NCI-H460 (cell line): ENCODE measurements at places on chromosomes 5 and 9. TPM values are rescaled to one million over a fixed set of nuclear protein-coding genes. Genes with fewer than 3 reads are reported as not detected.

ATP6V1G1 gene
- 157 and 164 TPM in 2 replicates for total RNA-seq

DNA sequence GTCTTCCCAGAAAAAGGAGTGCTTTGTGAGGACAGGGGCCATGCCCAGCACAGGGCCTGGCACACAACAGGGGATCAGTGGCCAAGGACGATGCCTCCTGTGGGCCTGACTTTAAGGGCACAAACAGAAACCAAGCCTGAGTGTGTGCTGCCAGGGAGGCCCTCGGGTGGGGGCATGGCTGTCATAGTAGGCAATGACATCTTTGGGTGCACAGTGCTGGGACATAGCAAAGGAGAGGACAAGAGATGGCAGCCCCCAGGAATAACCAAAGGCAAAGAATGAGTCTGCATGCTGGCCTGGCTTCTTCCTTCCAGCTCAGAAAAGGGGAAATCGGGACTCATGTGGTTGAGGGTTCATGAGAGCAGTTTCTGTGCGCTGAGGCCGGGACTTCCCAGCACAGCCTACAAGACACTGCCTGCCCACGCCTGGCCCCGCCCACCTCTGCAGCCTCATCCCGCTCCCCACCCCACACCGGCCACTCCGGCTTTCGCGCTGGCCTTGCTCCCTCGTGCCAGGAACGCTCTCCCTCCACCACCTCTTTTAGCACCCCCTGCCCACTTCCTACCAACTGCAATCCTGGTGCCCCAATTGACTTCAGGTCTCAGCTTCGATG is 13.8 kb upstream of the LHX2 start:
- no peak for DNase-seq

- DNase-seq, result peak; percentile 40
Measured at GRCh38 chr5:21802869-21803490, 1050.2 kb downstream of the CDH12 start.

PIP5K1B gene
- 3.4 and 3.5 TPM in 2 replicates for total RNA-seq

DNA sequence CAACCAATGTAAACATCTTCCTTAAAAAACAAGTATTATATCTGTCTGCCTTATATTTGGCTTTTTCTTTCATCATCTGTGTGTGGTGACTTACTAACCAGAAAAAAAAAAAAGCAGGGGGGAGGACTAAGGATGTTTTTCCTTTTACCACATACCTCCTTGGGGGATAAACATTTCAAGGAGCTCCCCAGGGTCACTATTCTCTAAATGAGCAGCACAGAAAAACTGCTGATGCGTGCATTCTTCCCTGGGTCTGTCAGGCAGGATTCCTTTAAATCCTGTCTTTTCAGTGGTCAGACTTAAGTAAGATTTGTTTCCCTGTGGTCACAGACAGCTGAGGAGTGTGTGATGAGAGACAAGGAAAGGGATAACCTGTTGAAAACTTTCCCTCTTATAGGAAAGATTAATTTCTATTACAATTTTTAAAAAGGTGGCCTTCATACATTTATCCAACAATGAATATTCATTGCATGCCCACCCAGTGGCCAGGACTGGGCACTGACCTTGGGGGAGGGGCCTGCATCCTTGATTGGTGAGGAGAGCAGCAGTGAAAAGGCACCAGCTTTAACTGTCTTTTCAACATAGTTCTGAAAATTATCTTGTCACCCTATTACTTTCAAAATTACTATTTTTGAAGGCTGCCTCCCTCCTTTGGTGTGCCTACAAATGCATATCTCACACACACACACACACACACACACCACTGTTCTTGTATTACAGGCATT is 123.1 kb downstream of the TLE4 start:
- no peak for DNase-seq

GALNT12 gene
- 8.6 and 8.8 TPM in 2 replicates for total RNA-seq

- no peak for DNase-seq
Measured at GRCh38 chr5:94467346-94467953, 151.0 kb downstream of the KIAA0825 start.

DNA sequence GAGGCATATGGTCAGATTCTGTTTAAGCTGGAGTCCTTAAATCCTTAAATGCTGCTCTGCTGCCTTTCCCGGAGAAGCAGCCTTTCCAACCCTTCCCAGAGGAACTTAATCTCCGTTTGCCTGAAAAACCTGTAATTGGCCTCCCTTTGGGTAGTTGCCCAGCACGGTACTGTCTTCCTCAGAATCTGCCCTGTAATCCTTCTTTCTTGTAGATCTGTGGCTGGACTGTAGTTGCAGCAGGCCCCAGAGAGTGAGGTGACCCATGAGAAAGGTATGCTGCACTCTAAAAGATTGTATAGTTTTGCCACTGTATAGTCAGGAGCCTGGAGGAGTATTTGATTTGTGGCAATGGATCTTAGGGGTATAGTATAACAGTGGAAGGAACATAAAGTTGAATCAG is 11.7 kb downstream of the SPIN1 start:
- DNase-seq, result no peak

GRCh38 chr5:146048994-146049703 is 56.2 kb downstream of the PLAC8L1 start:
- DNase-seq, result peak; percentile 75

GRCh38 chr5:57067597-57067924 is 106.3 kb upstream of the GPBP1 start:
- no peak for DNase-seq

- no peak for DNase-seq
Measured at GRCh38 chr5:174097486-174098185, 52.1 kb downstream of the NSG2 start.

TENT4A gene
- 14.5 and 17.7 TPM in 2 replicates for total RNA-seq
